ENCODE measurements at places on chromosomes 2 and 18.

- peak; percentile 63 for DNase-seq
These were observed at the start of gene FECH for GRCh38 chr18:57586251-57587049. Gene FECH, minus strand, starts transcription at chr18:57586702. Its CDS starts 82 bp downstream, at chr18:57586620.

GRCh38 chr2:980176-980575 lies 29.5 kb downstream of the SNTG2 start:
- DNase-seq, result no peak

DNA sequence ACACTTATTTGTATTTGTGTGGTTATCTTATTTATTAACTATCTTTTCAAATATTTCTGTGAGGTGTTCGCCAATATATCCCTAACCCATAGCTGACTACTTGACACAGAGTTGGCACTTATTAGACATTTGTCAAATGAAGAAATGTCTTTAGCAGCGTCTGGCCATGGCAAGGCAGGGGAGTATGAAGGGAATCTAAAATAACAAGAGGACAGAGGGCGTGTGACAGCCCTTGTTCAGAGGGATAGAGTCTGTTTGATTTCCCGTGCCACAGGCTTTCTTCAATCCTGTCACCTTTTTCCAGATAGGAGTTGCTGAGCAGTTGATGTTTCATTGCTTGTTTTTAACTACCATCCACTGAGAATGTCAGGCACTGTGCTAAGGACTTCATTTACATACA lies 53.6 kb upstream of the SLC39A10 start:
- DNase-seq, result no peak

- DNase-seq, result no peak
These were observed 82.2 kb upstream of the DAPL1 start for GRCh38 chr2:158712791-158713522.

- no peak for DNase-seq
These were observed 144.6 kb upstream of the SPRED2 start for GRCh38 chr2:65576861-65577601.
